ENCODE measurements at places on chromosomes 1 and 21. TPM values are rescaled to one million over a fixed set of nuclear protein-coding genes. Genes with fewer than 3 reads are reported as not detected.

GRCh38 chr1:202624781-202625108 lies 85.5 kb downstream of the SYT2 start:
- H3K4me3 ChIP-seq: no peak overlapping the region
- DNase-seq: no peak
- H3K27me3 ChIP-seq: peaks cover 62% of the 10 kb centered on the region
- peaks cover 17% of the 10 kb centered on the region for H3K4me1 ChIP-seq
- no peaks in the 10 kb centered on the region for H3K36me3 ChIP-seq

Gene SELL
- 0.34 TPM for polyA plus RNA-seq

Gene FOXO6
- polyA plus RNA-seq: 0.71 TPM

Gene AMY1B
- not detected for polyA plus RNA-seq

- H3K36me3 ChIP-seq: no peaks in the 10 kb centered on the region
- DNase-seq: no peak
- no peaks in the 10 kb centered on the region for H3K27me3 ChIP-seq
- H3K4me1 ChIP-seq: no peaks in the 10 kb centered on the region
- H3K27ac ChIP-seq: no peak overlapping the region
- H3K4me3 ChIP-seq: no peak overlapping the region
Measured at GRCh38 chr1:55708781-55709180, 493.6 kb upstream of the USP24 start.

DNA sequence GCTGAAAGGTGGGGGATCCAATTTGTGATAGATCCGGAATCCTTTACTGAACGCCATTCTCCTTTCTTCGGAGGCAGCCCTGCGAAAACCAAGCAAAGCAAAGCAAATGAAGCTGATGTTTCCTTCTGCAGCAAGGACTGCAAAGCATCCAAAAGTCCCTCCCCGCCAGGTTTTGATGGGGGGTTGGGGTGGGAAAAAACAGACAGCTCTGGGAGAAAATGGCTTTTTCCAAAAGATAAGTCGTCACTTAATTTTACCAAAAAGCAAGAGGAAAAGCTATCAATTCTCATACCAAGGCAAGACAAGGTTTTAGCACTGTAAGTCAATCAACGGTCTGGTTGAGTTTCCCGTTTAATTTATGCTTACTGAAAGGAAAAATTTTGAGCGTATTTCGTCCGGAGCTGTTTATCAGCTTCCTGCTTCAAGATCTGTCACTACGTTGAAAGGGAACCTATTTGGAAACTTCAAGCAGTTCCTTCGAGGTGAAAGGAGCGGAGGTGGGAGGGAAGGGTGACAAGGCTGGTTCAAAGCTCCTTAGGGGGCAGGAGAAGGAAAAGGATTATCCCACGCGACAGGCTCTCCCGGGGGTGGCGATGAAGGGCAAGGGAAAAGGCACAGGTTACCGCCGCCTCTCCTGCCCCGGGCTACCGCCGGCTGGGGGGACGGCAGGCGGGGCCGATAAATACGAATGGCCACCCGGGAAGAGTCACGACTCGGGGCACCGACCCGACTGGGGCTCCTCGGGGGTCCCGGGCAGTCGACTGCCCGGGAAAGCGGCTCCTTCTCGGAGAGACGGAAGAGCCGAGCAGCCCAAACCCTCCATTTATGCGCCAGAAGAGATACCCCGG lies 750 bp downstream of the SYNJ1 start:
- peaks cover 22% of the 10 kb centered on the region for H3K36me3 ChIP-seq
- DNase-seq: peak; percentile 63
- no peaks in the 10 kb centered on the region for H3K4me1 ChIP-seq
- H3K4me3 ChIP-seq: peak overlapping the region; percentile 98
- H3K27ac ChIP-seq: peak overlapping the region; percentile 95

Gene CFHR3
- polyA plus RNA-seq: 0.15 TPM

- no peaks in the 10 kb centered on the region for H3K4me1 ChIP-seq
- no peak for DNase-seq
- no peak overlapping the region for H3K27ac ChIP-seq
Measured at GRCh38 chr1:113320972-113321680, 69.2 kb upstream of the MAGI3 start.

DNA sequence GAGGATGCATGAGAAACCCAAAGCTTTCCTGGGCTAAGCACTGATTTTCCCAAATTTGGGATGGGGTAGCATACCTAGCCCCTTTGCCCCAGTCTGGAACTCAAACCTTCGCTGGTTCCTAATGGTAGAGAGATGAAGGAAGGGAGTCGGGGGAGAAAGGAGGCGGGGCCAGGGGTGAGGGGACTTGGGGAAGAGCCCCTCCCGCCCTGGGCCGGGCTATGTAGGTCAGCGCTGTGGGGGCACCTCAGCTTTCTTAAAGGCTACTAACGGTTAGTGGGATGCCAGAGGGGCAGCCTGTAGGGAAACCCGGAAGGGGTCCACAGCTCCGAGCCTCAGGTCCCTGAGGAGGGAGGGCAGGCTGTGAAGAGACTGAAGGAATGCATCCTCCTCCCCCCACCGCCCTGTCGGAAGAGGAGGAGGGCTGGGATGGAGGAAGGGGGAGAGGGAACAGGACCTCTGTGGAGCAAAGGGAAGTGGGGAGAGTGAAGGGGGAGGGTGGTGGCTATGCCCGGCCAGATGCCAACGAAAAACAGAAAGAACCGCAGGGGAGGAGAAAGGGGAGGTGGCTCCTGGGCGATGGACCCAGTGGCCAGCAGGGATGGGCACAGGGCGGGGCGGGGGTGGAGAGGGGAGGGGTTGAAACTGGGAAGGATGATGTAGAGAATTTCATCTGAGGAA lies 1.3 kb downstream of the CADM3 start:
- H3K4me1 ChIP-seq: no peaks in the 10 kb centered on the region
- no peak overlapping the region for H3K27ac ChIP-seq
- H3K27me3 ChIP-seq: peaks cover 61% of the 10 kb centered on the region
- no peaks in the 10 kb centered on the region for H3K36me3 ChIP-seq
- no peak overlapping the region for H3K4me3 ChIP-seq

DNA sequence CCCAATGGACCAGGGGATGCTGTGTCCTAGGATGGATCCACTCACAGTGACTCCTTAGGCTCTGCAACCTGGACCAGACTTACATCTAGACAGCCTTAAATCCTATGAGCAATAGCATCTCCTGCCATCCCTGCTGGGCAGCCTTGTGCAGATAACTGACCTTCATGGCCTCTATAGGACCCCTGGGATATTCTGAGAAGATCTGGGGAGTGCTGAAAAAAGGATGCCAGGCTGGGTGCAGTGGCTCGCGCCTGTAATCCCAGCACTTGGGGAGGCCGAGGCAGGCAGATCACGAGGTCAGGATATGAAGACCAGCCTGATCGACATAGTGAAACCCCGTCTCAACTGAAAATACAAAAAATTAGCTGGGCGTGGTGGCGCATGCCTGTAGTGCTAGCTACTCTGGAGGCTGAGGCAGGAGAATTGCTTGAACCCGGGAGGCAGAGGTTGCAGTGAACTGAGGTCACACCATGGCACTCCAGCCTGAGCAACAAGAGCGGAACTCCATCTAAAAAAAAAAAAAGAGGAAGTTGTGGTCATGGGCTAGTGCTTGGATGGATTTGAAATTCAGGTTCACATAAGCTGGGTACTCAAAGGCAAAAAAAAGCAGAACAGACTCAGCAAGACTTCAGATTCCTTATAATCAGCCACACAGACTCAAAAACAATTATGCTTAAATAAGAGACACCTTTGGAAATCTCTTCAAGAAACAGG lies 10.9 kb upstream of the SH2D1B start:
- DNase-seq: no peak
- H3K27me3 ChIP-seq: no peaks in the 10 kb centered on the region
- H3K4me3 ChIP-seq: no peak overlapping the region
- H3K4me1 ChIP-seq: no peaks in the 10 kb centered on the region

GRCh38 chr1:176205332-176205914 lies 1.7 kb downstream of the COP1 start:
- H3K27ac ChIP-seq: no peak overlapping the region
- H3K4me1 ChIP-seq: peaks cover 24% of the 10 kb centered on the region
- DNase-seq: no peak
- no peaks in the 10 kb centered on the region for H3K27me3 ChIP-seq

- DNase-seq: peak; percentile 55
- peak overlapping the region; percentile 25 for H3K27ac ChIP-seq
- H3K36me3 ChIP-seq: peaks cover 43% of the 10 kb centered on the region
Measured at GRCh38 chr1:22529901-22530621, 33.2 kb upstream of the EPHA8 start.

DNA sequence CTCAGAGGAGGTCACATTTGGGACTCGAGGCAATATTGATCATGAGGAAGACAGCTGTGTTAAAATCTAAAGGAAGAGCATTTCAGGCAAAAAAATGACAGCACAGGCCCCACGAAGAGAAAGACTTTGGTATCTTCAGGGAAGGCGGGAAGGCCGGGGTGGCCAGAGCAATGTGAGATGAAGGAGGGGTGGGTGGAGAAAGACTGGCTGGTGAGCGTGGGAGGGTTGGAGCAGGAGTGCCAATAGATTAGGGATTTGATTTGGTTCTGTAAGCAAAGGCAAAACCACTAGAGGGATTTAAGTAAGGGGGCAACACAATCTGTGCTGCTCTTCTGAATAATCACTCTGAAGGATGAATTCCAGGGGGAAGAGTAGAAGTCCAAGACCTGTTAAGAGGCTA lies 48.0 kb upstream of the BCL9 start:
- no peak for DNase-seq
- no peaks in the 10 kb centered on the region for H3K27me3 ChIP-seq
- H3K4me1 ChIP-seq: no peaks in the 10 kb centered on the region
- H3K4me3 ChIP-seq: no peak overlapping the region
- no peak overlapping the region for H3K27ac ChIP-seq
- no peaks in the 10 kb centered on the region for H3K36me3 ChIP-seq

DNA sequence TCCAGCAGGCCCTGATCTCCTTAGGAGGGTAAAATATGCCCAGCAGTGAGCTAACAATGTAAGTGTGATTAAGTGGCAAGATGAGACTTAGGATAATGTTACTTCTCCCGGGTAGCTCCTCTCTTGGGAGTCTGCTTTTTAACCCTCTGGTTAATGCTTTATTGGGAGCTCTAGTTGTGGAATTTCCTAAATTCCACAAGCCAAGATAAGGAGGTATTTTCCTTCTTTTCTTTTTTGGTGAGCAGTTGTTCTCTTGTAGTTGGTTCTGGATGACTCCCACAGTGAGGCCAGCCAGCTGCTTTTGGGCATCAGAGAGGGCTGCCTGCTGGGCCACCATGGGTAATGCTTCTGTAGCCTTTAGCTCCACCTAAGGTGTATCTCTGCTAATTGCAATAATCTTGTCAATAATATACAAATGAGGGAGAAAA lies 19.3 kb downstream of the C1orf52 start:
- H3K4me1 ChIP-seq: peaks cover 15% of the 10 kb centered on the region
- H3K4me3 ChIP-seq: no peak overlapping the region
- no peak overlapping the region for H3K27ac ChIP-seq
- H3K27me3 ChIP-seq: no peaks in the 10 kb centered on the region

- no peaks in the 10 kb centered on the region for H3K4me1 ChIP-seq
- H3K27ac ChIP-seq: no peak overlapping the region
- no peaks in the 10 kb centered on the region for H3K36me3 ChIP-seq
- H3K4me3 ChIP-seq: no peak overlapping the region
Measured at GRCh38 chr21:18368205-18368604, 35.4 kb downstream of the TMPRSS15 start.

Gene PDE4B
- polyA plus RNA-seq: 1.4 TPM

Gene APCS
- polyA plus RNA-seq: 0.08 TPM

GRCh38 chr1:15206418-15207030 lies 40.5 kb upstream of the FHAD1 start:
- H3K27ac ChIP-seq: no peak overlapping the region
- no peaks in the 10 kb centered on the region for H3K27me3 ChIP-seq

DNA sequence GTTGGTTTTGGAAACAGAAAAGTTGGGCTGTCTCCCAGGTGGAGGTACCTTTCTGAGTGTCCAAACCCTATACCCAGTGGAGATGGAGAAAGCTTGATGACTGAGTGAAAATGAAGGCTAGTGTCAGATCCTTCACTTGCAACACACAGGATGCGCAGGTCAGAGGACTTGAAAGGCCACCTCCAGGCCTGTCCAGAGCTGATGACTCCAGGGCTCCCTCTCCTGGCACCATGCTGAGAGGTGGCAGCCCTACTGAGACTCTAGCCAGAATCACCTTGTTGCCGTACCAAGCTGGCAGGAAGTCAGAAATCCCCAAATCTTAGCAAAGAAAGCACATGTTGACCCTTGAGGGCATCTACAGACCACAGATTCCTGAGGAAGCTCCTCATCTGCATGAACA lies 16.4 kb downstream of the KNCN start:
- peaks cover 6% of the 10 kb centered on the region for H3K4me1 ChIP-seq
- no peak for DNase-seq
- H3K27me3 ChIP-seq: no peaks in the 10 kb centered on the region
- no peak overlapping the region for H3K27ac ChIP-seq
- H3K4me3 ChIP-seq: no peak overlapping the region

DNA sequence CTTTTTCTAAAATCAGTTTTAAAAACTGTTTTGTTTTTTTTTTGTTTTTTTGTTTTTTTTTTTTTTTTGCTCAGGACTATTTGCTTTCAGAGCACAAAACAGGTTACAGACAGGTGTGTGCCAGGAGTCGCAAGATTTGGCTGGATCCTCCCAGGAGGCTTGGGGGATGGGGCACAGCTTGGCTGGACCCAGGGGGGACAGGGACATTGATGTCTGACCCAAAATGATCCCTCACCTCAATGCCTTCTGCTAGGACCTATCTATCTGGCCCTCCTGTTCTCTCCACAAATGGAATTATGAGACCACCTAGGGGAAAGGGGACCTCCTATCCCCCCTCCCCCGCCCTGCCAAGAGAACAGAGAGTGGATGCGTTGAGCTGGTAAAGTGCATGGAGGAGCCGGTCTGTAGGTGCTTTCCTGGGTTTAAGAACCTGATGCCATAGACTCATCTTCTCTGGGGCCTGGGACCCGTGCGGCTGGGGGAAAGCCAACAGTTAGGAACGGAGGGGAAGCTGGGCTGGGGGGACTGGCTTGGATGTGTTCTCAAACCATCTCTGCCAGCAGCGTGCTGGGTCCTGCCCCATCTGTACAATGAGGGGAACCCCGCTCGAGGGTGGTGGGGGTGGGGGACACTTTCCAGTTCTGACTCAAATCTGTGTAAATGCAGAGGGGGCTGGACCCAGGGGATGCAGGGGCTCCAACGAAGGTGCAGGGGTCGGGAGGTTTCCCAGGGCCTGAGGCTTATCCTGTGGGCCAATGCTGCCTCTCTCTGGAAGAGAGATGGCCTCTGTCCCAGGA lies 28.9 kb downstream of the RUNX3 start:
- no peak overlapping the region for H3K4me3 ChIP-seq
- no peaks in the 10 kb centered on the region for H3K4me1 ChIP-seq
- H3K36me3 ChIP-seq: no peaks in the 10 kb centered on the region
- H3K27me3 ChIP-seq: no peaks in the 10 kb centered on the region
- DNase-seq: no peak
- H3K27ac ChIP-seq: no peak overlapping the region

GRCh38 chr1:150009604-150010392 lies 728 bp downstream of the OTUD7B start:
- peaks cover 48% of the 10 kb centered on the region for H3K4me1 ChIP-seq
- H3K27ac ChIP-seq: peak overlapping the region; percentile 91
- H3K27me3 ChIP-seq: peaks cover 65% of the 10 kb centered on the region
- DNase-seq: peak; percentile 40

All from heart left ventricle (tissue), 16 donors.